ENCODE measurements at places on chromosomes 5 and 9.

- no peak for DNase-seq
Observed at GRCh38 chr5:74017786-74018211, 391.8 kb downstream of the ARHGEF28 start.

GRCh38 chr5:81254886-81255559 lies 21.9 kb downstream of the CKMT2 start:
- no peak for DNase-seq

DNA sequence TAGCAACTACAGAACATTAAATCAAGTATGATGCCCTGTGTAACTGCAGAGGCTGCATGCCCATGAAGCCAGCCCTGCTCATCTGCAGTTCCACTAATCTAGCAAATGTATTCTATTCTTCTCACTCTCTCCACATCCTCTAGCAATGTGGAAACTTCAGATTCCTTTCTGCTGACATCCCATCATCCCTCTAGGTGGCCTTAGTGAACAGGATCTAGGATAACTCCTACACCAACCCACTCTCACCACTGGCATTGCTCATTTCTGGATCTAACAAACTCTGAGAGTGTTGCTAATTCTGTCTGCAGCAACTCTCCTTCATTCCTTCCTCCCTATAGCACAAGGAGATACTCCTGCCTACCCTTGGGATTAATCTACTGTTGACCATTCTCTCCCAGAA lies 80.8 kb downstream of the FAM81B start:
- DNase-seq, result no peak

DNA sequence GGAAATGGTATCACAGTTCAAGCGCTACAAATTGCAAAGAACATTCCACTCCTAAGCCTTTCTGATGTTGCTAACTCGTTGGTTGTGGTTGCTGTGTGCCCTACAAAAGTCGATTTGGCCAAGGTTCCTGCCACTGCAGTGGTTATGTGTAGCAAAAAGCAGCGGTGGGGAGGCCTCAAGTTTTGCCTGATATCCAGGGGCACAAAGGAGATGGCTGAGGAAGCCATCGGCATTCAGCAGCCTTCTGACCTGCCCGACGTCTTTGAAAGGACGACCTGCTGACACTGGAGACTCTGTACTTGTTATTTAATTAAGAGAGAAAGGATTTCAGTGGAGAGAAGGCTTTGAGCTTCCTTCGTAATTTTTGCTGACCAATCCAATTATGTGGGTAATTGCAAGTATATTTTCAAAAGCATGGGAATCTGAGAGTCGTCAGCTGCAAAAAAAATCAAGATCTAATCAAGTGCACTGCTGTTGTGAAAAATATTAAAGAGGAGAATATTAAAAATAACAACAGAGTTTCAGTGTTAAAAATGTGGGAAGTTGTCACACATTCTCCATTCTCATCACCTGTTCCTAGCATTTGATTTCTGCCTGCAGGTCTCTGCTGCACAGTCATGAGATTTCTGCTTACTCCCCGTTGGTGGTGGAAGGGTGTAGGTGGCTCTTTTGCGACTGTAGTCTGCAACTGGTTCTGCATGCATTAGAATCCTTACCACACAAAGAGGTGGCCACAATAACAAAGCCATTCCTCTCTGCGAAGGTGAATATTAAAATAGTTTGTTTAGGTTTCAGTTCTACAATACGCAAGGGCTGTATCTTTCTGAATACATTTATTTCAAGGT lies 319.2 kb downstream of the IRX2 start:
- DNase-seq, result no peak

DNA sequence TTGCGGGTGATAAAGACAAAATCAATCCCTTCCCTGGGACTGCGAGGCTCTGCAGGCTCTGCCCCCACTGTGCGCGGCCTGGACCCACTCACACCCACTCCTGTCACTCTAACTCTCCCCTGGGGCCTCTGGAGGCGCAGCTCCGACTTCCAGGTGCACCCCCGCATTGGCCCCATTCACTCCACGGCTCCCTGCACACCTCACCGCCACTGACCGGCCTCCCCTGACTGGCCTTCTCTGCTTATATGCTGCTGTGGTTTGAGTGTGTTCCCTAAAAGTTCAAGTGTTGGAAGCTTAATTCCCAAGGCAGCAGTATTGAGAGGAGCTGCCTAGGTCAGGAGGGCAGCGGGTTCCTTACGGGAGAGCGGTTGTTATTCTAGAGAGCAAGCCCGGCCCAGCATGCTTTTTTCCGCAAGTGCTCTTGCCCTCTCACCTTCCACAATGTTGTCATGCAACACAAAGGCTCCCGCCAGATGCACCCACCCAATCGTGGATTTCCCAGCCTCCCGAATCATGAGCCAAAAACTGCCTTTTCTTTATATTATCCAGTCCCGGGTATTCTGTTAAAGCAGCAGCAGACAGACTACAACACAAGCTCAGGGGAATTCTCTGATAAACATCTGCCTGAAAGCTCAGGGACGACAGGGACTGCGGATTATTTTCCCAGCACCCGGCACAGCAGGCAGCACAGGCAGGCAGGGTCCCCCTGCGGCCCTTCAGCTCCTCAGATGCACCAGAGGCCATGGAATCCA lies 73.5 kb upstream of the LRRTM2 start:
- no peak for DNase-seq

- DNase-seq, result no peak
Observed at GRCh38 chr5:146254223-146254622, 50.8 kb downstream of the RBM27 start.

DNA sequence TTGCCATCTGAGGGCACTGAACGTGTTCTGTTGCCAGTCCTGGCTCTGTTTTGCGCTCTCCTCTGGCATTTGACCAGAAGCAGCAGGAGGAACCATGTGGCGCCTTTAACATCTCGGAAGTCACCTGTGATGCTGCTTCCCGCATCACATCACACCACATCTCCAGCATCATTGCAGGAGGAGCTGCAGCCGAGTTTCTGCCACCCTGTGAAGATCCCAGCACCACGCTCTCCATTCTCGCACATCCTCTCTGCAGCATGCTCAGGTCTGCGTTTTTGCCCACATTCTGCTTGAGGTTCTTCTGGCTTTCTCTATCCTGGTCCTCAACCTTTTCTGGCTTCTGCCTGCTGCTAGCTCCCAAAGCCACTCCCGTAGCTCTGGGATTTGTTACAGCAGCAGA lies 11.0 kb upstream of the IRX4 start:
- no peak for DNase-seq

GRCh38 chr9:33737811-33738606 lies 57.4 kb upstream of the PRSS3 start:
- no peak for DNase-seq

DNA sequence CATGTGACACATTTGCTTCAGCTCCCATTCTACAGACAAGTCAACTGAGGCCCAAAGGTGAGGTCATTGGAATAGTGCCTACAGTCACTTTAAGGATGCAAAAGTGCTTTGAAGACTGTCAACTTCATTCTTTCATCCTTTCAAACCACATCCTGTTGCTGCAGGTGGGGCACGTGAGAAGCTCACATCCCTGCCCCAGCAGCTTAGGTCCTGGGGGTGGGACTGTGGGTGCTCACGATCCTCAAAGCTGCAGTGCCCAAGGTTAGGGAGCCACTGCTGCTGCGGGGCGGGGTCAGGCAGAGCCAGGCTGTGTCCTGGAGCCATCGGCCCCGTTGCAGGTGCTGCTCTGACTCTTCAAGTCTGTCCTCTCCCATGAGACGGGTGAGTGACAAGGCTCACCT lies 57.9 kb upstream of the IER5L start:
- DNase-seq, result no peak

- no peak for DNase-seq
Observed at GRCh38 chr5:122773619-122774018, 1.3 kb upstream of the SNX2 start.

GRCh38 chr9:98280574-98280973 lies 25.1 kb upstream of the TBC1D2 start:
- DNase-seq, result no peak

DNA sequence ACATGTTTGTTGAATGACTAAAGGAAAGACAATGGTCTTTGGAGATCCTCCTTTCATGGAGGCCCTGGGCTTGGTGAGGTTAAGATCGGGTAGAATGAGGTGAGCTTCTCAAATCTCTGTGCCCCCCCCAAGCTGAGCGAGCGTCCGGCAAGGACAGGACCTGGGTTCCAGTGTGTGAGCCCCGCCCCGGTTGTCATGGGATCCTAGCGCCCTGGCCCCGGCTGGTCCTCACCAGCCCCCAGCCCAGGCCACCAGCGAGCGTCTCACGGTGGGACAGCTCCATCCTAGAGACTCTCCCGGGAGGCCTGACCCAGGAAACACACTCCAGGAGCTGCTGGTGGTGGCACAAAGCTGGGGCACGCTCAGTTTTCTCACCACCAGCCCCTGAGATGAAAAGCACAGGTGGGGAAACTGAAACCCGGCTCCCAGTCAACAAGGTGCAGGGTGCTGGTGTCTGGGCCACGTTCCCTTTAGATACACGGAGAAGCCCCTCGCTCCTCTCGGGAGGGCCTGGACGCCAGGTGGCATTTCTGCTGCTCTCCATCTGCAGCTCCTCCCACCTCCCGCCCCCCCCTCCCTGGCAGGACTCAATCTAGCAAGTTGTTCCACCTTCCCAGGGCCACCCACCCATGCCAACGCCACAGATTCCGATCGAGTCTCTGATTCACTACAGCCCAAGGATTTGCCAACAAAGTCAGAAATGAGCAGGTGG lies 131.3 kb upstream of the PPP1R26 start:
- DNase-seq, result no peak

DNA sequence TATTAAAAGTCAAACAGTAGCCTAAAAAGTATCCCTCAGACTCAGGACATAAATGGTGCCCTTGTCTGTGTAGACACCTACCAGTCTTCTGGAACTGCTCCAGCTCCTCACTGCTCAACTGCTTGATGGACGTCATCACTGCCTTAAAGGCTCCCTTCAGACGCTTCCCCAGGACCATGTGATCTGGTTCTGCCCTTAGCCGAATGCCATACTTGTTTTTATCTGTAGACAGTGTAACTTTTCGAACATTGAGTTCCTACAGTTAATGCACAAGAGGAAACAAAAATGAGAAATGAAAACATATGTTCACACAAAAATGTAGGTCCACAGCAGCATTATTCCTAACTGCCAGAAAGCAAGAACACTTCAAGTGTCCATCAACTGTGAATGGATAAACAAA lies 46.2 kb downstream of the IARS1 start:
- no peak for DNase-seq

GRCh38 chr5:131221888-131222287 lies 42.0 kb upstream of the CDC42SE2 start:
- DNase-seq, result no peak

DNA sequence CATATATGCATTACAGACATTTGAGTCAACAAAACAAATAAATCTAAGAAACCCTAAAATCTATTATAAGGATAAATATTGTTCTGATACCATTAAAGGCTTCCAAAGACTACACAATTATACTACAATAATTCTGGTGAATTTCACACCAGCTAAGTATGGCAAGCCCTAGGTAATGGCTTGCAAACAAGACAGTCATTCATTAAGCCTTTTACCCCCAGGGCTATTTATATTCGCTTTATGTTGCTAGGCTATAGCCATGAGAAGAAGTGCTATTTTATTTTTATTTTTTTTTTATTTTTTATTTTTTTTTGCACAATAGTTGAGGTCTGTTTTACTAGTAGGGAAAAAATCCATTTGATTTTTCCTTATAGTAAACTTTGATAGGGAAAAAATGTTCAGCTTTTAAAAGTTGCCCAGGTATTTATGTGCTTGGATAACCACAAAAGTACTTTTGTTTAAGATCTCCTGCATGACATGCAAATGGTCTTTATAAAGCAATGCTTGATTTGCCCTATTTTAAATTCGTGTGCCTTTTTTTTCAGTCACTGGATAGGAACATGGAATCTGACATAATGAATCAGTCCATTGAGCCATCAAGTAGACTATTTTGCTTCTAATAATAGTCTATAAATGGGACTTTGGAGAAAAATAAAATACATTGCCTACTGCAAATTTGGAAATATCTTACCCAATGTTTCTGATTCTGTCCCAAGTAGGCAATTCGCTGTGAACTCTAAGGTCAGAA lies 946.3 kb upstream of the COX7C start:
- no peak for DNase-seq
